H7 (cell line): ENCODE measurements at places on chromosomes 7 and 10.

DNA sequence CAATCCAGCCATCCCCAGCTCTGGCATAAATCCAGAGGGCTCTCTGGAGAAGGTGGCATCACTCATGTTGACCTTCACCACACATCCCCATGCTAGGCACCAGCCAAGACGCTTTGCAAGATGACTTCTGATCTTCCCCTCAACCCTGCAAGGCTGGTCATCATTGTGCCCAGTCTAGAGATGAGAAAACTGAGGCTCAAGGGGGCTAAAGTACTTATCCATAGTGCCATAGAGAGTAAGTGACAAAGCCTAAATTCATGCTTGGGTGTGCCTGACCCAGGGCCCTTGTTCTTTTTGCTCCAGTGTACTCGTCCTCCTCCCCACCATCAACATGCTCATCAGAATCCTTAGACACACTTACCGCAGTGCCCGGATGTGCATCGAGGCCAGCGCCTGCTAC, 1.7 kb upstream of the C10orf105 start:
- no peak for DNase-seq

GRCh38 chr7:81604808-81605174, 165.1 kb downstream of the HGF start:
- DNase-seq: no peak

GRCh38 chr10:98433881-98434732, 12.6 kb downstream of the HPS1 start:
- DNase-seq: peak; percentile 7

DNA sequence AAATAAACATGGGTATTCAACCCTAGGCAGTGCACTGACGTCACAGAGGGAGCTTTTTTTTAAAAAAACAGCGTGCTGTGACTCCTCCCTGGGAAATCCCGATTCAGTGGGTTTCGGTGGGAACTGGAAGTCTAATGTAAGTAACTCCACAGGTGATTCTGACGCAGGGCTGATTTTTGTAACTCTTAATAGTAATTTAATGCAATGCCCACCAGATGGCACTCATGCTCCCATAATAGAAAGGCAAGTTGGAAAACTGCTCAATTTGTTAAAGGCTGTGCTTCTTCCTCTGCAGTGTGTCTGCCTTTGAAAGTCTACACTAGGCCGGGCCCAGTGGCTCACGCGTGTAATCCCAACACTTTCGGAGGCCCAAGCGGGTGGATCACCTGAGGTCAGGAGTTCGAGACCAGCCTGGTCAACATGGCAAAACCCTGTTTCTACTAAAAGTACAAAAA, 10.9 kb upstream of the RSU1 start:
- DNase-seq: peak; percentile 41

DNA sequence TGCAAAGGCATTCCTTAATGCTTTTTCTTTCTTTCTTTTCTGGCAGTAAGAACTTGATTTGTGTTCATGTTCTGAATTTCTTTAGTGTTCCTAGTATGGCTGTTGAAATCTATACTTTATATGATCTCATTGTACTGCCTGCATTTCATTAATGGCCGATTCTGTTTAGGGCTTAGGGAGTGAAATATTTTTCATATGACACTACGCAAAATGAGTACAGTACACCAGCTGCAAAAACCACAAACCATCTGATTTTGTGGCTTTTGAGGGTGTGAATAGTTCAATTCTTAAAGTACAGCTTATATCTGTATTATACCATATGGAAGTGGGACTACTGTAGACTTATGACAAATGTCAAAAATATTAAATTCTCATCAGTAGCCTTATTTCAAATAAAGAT, 69.1 kb upstream of the FOXP2 start:
- DNase-seq: no peak

DNA sequence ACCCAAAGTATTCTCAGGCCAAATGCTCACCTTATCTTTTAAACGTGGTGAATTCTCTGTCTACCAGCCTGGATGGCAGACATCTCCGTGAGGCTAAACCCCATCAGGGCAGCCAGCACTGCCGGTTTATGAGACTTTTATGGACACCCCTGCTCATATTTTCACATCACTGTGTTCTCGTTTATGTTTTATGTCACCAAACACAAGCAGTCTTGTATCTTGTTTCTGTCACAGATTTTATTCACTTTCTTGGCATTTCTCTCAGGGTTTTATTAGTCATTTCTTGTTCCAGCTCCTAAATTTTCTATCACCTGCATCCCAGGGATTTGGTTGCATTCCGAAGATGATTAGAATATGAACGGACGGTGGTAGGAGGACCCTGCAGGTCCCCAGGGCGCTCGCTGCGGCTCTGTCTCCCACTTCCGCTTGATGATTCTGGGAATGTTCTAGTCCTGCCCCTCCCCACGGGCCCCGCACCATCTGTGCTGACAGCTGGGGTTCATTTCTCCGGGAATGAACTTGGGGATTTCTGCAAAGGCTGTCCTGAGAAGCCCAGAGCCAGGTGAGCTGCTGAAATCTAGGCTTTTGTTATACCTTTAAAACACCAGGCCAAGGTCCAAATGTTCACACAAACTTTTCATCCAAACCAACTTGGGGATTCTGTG, 217.6 kb downstream of the GFRA1 start:
- peak; percentile 35 for DNase-seq

GRCh38 chr10:61890430-61890829, 11.1 kb upstream of the ARID5B start:
- DNase-seq: no peak

DNA sequence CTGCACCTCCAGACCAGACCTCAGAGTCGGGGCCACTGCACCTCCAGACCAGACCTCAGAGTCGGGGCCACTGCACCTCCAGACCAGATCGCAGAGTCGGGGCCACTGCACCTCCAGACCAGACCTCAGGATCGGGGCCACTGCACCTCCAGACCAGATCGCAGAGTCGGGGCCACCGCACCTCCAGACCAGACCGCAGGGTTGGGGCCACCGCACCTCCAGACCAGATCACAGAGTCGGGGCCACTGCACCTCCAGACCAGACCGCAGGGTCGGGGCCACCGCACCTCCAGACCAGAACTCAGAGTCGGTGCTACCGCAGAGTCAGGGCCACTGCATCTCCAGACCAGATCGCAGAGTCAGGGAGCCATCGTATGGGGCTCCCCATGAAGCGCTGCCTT, 105.9 kb downstream of the ACTR3B start:
- DNase-seq: no peak

- no peak for DNase-seq
These were observed 1.5 kb downstream of the IL15RA start for GRCh38 chr10:5975641-5976473.

DNA sequence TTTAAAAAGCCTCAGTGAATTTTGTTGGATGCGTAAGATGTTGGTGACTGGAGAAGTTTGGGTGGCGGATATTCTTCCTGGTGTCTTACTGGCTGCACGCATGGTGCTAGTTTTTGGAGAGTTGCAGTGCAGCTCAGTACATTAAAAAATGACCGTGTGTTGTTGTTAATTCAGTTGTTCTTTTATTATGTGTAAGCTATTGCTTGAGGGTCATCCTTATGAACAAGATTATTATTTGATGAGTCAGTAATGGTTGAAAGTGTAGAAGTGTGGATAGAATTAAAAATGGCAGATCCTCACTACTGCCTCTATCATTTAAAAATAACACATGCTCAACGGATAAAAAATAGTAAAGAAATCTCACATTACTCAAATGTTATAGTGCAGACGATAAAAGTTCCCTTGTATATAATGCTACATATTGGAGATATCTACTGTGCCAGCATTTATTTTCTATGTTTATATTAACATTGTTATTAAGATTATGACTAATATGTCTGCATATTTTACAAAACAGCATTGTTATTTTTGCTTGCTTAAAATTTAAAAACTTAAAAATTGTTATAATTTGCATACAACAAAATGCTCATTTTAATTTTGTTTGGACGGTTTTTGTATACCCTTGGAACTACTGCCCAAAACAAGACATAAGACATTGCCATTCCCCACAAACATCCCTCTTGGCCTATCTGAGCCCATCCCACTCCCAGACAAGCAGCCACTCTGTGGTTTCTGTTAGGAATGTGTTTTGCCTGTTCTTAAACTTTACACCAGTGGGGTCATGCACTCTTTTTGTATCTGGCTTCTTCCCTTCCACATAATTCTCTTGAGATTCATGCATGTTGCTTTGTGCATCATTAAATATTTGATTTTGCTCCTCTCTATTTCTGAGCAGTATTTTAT, 142.0 kb downstream of the DOCK1 start:
- DNase-seq: no peak

GRCh38 chr10:110225441-110225755, 18.0 kb downstream of the MXI1 start:
- no peak for DNase-seq

- no peak for DNase-seq
These were observed 2.7 kb downstream of the BAG3 start for GRCh38 chr10:119653916-119654315.

- no peak for DNase-seq
These were observed 527.4 kb upstream of the IGFBP3 start for GRCh38 chr7:46448478-46448877.

GRCh38 chr10:70132098-70133029, at the start of gene AIFM2:
Gene AIFM2, minus strand, starts transcription at chr10:70132825. Its CDS starts 8,741 bp downstream, at chr10:70124084.
- DNase-seq: peak; percentile 95

DNA sequence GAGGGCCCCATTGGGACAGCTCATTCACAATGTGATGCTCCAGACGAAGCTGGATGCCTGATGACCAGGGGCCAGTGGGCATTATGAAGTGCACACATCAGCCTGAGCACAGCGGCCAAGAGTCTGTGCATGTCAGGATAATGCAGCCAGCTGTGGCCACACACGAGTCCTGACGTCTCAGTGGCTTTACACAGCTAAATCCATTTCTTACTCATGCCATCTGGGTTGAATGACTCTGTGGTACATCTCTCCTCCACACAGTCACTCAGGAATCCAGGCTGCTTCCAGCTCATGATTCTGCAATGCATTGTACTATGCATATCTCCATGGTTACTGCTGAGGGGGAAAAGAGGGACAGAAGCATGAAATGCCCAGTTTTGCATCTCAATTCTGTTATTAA, 123.6 kb downstream of the PRLHR start:
- DNase-seq: no peak

- DNase-seq: no peak
These were observed 36.3 kb downstream of the LRRC20 start for GRCh38 chr10:70346155-70346554.

- no peak for DNase-seq
These were observed 42.5 kb upstream of the LRGUK start for GRCh38 chr7:134084488-134085144.

GRCh38 chr7:10082896-10083295, 890.8 kb upstream of the PHF14 start:
- no peak for DNase-seq

GRCh38 chr10:121405549-121405948, 192.7 kb downstream of the FGFR2 start:
- DNase-seq: no peak

- no peak for DNase-seq
These were observed 72.2 kb upstream of the SHH start for GRCh38 chr7:155884225-155885166.

DNA sequence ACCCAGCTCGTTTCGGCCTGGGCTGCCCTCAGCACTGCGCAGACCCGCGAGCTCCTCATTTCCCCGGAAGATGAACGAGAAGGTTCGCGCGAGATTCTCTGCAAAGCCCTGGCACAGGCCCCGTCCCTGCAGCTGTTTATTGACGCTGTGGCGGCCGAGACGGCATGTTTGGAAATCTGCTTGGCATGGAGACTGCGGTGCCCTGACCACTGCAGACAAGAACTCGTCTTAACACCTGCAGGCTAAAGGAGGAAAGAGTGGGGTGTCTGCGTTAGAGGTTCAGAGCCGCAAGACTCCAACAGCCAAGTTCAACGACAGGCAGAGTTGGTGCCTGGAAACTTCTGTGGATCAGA, 125.6 kb downstream of the DNAJB6 start:
- DNase-seq: no peak

GRCh38 chr10:55163388-55163979, 362.5 kb upstream of the PCDH15 start:
- DNase-seq: no peak

GRCh38 chr10:78571286-78571685, 497.5 kb upstream of the ZMIZ1 start:
- no peak for DNase-seq

GRCh38 chr10:86979977-86980448, 11.7 kb downstream of the ADIRF start:
- no peak for DNase-seq

GRCh38 chr7:140661124-140661523, 11.6 kb upstream of the ADCK2 start:
- DNase-seq: no peak

DNA sequence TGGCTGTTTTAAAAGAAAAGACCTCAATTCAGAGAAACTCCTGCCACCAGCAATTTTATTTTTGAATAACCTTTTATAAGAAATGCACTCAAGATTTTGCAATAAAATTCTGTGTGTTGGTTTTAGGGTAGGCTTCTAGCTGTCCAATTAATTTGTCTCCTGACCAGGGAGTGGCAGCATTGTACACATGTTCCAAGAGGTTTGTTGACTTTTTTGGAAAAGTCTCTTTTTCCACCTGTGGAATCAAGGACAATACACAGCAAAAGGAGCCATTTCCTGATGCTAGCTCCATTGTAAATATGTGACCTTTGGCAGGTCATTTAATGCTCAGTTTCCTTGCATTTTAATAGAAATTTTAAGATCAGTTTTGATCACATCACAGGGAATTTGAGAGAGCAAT, 1.8 kb downstream of the GIMAP5 start:
- no peak for DNase-seq

GRCh38 chr7:150385302-150385723, 6.2 kb downstream of the ZNF775 start:
- DNase-seq: no peak

GRCh38 chr7:87874066-87874465, 2.1 kb downstream of the SLC25A40 start:
- no peak for DNase-seq

DNA sequence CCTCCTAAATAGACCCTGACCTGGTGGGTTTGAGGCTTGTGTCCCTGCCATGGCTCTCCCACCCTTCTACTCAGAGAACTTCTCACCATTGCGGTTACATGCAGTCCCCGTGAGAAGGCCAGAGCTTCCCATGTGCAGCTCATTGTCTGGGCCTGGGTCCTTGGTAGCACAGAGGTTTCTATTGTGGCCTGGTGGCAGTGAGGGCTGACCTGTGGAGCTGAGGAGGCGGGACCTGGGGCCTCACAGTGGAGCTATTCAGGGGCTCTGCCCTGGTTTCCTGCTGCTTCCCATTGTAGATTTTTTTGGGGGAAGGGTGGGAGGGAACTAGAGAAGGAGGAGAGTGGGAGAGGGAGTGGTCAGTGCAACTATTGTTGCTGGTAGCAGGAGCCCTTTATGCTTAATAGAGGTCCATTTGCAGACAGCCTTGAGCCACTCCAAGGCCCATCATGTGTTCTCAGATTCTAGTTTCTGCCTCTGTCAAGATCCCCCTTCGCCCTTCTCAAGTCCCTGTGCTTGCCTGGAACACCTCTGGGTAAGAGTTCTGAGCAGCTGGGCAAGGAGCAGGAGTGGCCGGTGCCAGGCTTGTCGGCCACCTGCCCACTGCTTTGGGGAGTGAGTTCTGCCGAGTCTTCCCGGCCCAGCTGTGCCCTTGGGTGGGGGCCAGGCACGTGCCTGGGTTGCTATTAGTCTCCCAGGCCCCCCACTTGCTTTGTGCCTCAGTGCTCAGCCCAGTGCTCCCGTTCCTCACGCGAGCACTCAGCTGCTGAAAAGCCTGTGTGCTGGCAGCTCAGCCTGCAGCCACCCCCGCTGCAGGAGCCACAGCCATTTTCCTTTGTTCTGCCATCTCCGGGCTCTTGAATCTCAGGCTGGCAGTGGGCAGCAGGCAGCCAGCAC, 10.7 kb downstream of the TSPAN14 start:
- DNase-seq: peak; percentile 90
